ENCODE measurements at places on chromosomes 6 and 20.

- no peak for DNase-seq
Observed at GRCh38 chr6:142222022-142222421, 75.0 kb downstream of the VTA1 start.

DNA sequence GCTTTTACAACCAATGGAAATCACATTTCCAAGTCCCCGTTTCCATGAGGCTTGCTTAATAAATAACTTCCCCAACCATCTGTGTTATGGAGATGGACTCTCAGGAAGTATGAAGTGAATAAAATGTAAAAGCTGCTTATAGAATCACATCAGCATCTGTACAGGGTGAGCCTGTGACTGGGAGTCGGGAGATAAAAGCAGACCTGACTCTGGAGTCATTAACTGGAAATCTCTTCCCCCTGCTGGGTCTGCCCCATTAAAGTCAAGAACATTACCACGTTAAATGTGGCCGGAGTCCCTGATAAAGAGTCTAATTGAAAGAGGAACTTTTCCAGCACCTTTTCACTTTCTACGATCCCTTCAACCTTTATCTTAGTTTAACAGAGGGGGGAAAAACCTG lies 368.5 kb downstream of the DOK5 start:
- no peak for DNase-seq

DNA sequence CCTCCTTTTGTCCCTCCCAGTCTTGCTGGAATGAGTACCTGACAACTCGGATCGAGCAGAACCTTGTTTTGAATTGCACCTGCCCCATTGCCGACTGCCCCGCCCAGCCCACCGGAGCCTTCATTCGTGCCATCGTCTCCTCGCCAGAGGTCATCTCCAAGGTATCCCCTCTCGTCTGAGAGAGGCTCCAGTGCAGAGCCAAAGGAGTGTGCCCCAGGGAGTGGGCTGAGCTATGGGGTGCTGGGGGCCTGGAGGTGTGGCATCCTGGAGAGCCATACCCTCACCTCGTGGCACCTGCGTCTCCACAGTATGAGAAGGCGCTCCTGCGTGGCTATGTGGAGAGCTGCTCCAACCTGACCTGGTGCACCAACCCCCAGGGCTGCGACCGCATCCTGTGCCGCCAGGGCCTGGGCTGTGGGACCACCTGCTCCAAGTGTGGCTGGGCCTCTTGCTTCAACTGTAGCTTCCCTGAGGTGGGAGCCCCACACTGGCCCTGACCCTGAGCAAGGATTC lies 8.8 kb downstream of the DNPH1 start:
- DNase-seq = peak; percentile 27

GRCh38 chr6:137033828-137034227 lies 10.9 kb downstream of the IL20RA start:
- DNase-seq = no peak

- DNase-seq = no peak
Observed at GRCh38 chr20:44962483-44962882, 2.3 kb upstream of the TOMM34 start.

- DNase-seq = peak; percentile 79
Observed at GRCh38 chr20:62824476-62825332, 7.9 kb downstream of the COL9A3 start.

DNA sequence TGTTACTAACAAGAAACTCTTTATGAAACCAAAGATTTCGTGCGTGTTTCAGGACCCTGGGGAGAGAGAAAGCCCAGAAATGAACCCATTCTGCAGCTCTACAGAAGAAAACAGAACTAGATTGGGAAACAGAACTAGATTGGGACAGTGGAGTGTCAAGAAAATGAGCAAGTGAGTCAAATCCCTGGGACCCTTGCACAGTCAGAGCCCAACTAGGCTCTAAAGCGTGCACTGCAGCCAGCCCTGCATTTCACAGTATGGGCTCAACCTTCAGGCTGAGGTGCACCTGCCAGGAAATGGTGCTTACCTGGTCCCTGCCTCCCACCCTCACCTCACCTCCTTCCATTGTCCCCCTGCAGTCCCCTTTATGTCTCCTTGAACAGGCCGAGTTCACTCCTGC lies 39.7 kb downstream of the BFSP1 start:
- no peak for DNase-seq

DNA sequence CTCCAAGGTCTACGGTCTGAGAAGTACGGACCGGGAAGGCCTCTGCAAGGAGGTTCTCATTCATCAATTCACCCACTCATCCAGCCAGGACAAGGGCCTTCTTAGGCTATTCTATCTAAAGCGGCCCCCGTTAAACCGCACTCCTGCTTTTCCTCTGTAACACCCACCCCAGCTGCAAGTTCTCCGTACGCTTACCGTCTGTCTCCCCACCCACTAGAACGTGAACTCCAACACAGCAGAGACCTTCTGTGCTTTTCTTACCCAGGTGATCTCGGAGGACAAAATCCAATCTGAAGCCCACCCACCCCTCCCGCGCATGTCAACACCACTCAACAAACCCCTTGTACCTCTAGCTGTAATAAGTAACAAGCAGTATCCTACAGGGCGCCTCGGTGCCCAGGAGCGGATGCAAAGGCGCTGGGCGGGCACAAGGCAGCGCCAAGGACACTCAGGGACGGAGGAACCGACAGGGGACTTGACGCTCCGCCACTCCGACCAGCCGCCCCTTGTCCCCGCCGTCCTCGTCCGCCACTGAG lies 351 bp downstream of the AURKA start:
- no peak for DNase-seq

DNA sequence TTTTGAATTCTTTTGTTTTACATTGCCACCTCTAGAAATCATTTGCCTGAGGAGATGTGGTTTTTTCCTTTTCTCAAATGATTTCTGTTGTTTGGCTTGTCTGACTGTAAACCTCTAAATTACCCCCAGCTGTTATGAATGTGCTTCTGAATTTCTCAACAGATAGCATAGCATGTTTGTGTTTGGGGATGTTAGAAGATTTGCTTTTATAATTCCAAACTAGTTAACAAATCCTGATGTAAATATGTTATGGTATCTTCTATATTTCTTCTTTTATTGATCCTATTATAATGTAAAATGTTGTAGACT lies 31.6 kb upstream of the EZR start:
- no peak for DNase-seq

DNA sequence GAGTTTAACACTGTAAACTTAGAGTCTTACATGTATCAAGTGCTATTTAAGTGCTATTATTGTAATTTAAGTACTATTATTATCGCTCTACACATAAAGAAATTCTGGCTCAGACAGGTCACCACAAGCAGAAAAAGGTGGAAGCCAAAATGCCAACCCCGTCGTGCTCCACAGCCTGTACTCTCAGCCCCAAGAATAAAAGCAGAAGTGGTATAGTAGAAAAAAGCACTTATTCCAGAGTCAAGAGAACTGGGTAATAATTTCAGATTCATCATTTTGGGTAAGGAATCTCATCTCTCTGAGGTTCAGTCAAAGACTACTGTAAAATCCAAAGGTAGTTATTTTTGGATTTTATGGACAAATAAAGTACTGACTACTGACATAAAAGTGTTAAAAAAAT lies 943 bp downstream of the ZUP1 start:
- DNase-seq = no peak

DNA sequence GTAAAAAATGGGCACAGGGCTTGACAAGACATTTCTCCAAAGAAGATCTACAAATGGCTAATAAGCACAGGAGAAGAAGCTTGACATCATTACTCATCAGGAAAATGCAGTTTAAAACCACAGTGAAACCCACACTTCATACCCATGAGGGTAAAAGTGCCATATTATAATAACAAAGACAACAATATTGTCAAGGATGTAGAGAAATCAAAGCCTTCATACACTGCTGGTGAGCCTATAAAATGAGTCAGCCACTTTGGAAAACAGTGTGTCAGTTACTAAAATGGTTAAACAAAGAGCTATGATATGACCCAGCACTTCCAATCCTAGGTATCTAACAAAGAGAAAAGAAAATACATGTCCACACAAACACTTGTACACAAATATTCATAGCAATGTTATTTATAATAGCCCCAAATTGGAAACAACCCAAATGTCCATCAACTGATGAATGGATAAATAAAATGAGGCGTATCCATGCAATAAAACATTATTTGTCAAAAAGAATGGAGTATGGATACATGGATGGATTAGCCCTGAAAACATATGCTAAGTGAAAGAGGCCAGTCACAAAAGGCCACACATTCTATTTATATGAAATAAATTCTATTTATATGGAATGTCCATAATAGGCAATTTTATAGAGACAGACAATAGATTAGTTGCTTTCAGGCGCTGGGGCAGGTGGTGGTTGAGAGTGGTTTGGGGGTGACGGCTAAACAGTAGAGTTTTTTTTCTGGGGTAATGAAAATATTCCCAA lies 11.5 kb upstream of the IL20RA start:
- no peak for DNase-seq

DNA sequence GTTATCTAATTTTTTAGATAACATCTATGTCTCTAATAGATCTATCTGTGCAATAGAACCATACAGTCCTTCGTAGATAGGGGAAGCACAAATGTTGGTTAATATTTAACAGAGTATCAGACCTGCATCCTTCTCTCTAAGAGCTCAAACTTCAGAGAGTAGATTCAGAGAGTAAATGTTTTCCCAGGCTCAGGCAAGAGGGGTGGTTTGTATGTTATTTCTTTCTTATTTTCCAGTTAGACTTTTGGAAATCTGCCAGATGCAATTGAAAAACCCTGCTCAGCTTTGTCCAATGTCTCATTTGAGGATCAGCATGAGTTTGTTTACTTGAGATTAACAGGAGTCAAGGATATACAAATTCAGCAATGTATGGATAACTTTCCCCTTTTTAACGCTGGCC lies 361.9 kb downstream of the BCKDHB start:
- no peak for DNase-seq

- DNase-seq = no peak
Observed at GRCh38 chr6:170162011-170162774, 128.7 kb downstream of the DLL1 start.

- DNase-seq = peak; percentile 76
Observed at GRCh38 chr6:23003671-23004467, 434.5 kb downstream of the HDGFL1 start.

GRCh38 chr6:53413326-53413725 lies 64.6 kb upstream of the ELOVL5 start:
- DNase-seq = no peak

DNA sequence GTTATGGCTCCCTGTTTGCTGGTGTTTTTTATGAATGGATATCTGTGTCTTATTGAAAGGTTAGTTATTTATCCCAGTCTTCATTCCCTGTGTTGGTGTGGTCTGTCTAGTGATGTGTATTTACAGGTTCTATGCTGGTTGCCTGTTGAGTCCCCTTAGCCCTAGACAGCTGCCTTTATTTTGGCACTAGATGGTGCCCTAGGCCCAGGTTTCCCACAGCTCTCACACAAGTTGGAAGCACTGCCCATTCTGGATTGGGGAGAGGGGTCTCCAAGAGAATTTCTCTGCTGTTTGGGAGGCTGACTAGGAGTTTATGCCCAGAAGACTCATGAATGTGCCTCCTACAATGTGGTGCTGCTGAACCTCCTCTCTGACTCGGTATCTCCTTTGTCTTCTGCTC lies 12.4 kb downstream of the GRM1 start:
- DNase-seq = peak; percentile 50

DNA sequence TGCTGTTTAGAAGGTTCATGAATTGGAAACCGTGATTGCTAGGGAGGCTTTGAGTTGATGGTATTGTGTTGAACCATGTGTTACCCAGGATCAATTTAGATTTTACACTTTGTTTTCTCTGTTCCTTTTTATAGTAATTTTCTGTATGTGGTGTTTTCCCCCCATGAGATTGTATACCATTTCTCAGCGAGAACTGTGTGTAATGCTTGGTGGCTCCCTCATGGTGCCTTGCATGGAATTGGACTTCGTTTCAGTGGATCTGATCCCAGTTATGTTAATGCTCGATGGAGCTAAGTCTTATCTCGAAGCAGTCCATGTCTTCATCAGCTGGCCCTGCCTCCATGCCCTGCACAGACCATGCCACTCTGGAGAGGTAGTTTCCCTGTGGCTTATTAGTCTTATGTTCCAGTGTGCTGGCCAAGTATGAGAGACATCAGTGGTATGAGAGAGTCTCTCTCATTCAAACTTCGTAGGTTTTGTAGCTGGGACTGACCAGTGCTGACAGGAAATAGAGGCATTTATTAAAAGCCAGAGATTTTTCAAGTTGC lies 18.7 kb downstream of the PTPN1 start:
- no peak for DNase-seq

DNA sequence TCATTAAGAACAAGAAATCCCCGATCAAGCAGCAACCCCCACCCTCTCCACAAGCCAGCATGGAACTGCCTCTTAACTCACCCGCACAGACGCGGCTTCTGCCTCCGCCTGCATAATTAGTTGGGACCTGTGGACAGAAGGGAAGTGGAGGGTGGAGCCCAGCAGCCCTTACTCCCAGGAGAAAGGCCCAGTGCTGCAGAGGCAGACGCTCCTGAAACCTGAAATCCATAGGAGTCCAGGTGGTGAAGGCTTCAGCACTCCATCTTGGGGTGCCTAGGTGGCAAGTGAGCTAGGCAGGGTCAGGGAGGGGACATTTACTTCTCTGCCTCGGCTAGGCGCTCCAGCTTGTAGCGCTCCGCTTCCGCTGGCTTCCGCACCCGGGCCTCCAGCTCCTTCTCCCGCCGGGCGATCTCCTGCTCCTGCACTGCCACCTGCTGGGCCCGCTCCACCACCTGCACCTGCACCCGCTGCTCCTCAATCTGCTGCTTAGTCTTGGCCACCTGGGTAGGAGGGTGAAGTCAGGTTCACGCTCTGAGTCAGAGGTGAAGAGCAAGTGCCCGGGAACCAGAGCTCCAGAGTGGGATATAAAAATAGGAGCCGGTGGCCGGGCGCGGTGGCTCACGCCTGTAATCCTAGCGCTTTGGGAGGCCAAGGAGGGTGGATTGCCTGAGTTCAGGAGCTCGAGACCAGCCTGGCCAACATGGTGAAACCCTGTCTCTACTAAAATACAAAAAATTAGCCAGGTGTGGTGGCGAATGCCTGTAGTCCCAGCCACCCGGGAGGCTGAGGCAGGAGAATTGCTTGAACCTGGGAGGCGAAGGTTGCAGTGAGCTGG lies 10.7 kb downstream of the TUBB start:
- DNase-seq = peak; percentile 93

DNA sequence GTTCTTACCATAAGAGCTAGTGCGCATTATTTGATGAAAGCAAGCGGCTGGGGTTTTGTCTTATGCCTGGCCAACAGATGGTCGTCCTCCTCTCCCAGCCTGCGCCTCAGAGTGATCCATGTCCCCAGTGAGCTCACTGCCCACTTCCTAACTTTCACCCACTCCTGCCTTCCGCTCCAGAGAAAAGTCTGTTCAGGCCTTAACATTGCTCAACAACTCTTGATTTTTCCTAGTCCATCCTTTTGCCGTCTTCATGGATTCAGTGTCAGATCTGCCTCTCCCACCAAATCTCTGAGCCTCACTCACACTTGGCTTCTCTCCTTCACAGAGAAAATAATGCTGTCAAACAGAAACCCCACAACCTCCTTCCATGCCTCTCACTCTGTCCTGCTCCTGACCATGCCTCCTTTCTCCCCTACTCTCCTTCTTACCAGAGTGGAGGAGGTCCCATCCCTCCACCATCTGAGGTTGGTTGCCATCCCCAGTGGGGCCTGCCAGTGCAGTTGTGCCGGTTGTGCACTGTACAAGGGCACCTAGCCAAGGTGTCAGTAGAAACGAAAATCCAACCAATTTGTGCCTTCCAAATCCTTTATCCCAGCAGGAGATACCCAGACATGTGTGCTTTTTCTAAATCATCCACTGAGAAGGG lies 58.9 kb upstream of the SRSF6 start:
- DNase-seq = no peak
